ENCODE measurements at places on chromosomes 1 and 21.

DNA sequence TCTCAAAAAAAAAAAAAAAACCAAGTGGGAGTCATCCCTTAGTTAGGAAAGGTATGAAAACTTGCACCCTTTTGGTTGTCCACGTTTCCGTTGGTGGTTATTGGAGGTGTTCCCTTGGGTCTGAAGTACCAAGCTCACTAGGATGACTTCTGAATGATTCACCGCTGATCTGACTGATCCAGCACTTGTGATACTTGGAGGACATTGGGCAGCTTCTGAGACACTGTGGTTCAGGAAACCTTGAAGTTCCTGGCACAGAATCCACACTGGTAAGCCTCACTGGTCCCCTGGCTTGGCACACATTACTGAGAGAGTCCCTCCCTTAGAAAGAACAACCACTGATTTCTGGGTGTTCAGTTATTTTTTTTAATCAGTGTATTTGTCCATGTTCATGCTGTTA, 91.9 kb downstream of the RYR2 start:
- no peak for DNase-seq

DNA sequence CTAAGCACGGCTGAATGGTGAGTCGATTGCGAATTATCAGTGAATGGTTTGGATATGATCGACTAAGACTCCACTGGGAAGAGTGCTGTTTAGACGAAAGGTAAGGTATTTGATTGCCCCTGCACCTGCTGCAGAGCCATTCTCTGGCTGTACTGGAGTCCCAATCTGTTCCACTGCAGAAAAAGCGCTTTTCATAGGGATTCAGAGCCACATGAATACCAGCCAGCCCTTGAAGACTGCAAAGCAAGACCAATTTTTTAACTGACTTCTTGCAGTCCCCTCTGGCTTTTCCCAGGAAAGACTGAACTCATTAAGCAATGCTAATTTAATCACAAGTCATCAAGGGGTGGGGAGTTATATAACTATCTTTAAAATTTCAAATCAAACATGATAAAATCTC, 1.3 kb downstream of the GREM2 start:
- no peak for DNase-seq

GRCh38 chr1:62437273-62437940, 558 bp downstream of the USP1 start:
- DNase-seq = no peak

GRCh38 chr21:43881283-43881682, 16.3 kb downstream of the AGPAT3 start:
- no peak for DNase-seq

DNA sequence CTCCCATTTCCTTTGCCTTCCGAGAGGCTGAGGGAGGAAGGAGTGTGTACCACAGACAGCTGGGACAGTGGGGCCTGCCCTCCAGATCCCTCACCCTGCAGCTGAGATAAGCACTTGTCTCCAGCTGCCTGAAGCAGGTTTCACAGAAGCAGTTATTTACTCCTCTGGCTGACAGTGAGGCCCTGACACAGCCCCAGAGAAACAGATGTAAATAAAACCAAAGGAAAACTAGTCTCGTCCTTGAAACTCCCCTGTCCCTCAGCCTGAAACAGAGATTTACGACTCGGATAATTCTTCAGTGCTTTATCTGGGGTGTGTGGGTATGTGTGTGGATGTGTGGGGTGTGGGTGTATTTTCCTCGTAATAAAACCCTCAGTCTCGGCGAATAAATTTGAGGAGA, 181.1 kb downstream of the IGSF21 start:
- DNase-seq = no peak

DNA sequence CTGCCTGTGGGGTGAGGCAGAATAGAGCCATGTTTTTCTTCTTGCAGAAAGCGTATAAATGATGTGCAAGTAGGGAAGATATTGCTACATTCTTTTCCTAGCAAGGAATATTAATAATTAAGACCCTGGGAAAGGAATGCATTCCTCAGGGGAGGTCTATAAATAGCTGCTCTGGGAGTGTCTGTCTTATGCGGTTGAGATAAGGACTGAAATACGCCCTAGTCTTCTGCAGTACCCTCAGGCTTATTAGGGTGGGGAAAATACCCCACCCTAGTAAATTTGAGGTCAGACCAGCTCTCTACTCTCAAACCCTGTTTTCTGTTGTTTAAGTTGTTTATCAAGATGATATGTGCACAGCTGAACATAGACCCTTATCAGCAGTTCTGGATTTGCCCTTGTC, 155.9 kb upstream of the HMCN1 start:
- no peak for DNase-seq

- no peak for DNase-seq
These were observed 71.6 kb upstream of the SGIP1 start for GRCh38 chr1:66462313-66462712.

DNA sequence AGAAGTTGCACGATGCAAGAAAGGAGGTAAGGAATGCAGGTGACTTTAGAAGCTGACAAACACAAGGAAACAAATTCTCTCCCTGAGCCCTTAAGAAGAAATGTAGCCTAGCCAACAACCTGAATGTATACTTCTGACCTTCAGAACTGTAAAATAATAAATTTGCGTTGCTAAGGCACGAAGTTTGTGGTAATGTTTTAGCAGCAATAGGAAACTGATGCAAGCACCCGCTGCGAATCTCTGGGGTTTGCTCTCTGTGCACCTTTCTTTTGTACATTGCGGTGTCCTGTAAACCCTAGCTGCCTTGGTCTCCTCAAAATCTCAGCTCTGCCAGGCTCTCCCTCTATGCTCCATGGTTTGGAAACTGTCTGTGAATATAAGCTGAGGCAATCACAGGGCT, 15.1 kb downstream of the CD53 start:
- DNase-seq = no peak

GRCh38 chr1:204894031-204894430, 23.4 kb downstream of the NFASC start:
- DNase-seq = no peak

DNA sequence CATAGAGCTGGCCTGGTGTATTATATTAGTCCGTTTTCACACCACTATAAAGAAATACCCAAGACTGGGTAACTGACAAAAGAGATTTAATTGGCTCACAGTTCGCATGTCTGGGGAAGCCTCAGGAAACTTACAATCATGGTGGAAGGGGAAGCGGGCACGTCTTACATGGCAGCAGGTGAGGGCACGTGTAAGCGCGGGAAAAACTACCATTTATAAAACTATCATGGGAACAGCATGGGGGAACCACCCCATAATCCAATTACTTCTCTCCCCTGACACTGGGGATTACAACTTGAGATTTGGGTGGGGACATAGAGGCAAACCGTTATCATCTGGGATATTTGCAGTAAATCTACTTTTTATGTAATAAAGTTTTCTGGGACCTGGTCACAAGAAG, 6.8 kb downstream of the IER5 start:
- no peak for DNase-seq

GRCh38 chr1:101929343-101929742, 67.4 kb downstream of the OLFM3 start:
- DNase-seq = no peak

GRCh38 chr1:64220241-64220640, 16.8 kb downstream of the UBE2U start:
- no peak for DNase-seq

- no peak for DNase-seq
These were observed 582.0 kb upstream of the TMPRSS15 start for GRCh38 chr21:18985584-18985983.

DNA sequence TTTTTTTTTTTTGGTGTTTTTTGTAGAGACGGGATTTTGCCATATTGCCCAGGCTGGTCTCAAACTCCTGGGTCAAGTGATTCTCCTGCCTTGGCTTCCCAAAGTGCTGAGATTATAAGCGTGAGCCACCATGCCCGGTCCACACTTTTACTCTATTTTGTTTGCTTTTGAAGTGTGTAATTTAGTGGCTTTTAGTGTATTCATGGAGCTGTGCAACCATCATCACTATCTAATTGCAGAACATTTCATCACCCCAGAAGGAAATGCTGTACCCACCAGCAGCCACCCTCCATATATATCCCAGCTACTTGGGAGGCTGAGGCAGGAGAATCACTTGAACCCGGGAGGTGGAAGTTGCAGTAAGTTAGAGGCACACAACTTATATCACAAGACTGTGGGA, 136.9 kb upstream of the ERRFI1 start:
- DNase-seq = no peak

- no peak for DNase-seq
These were observed 22.7 kb downstream of the PLEKHA6 start for GRCh38 chr1:204337036-204337429.

- no peak for DNase-seq
These were observed 25.1 kb upstream of the LSS start for GRCh38 chr21:46253610-46254124.

DNA sequence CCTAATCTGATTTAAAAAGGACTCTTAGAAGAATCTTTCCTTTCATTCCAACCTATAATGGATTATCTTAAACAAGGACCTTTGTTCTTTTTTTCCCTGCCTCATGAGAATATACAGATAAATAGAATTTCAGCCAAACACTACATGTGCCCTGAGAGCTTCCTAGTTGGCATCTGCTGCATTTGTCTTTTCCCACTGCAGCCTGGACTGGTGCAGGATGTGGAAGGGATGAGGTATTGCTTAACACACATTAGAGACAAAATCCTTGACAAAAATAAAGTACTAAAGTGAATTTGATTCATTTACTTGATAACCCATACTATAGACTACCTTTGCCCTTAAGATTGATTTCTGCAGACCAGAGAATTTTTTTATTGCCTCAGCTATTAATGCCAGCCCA, 59.5 kb downstream of the PALMD start:
- DNase-seq = no peak

GRCh38 chr1:96313216-96313615, 408.4 kb upstream of the PTBP2 start:
- no peak for DNase-seq

DNA sequence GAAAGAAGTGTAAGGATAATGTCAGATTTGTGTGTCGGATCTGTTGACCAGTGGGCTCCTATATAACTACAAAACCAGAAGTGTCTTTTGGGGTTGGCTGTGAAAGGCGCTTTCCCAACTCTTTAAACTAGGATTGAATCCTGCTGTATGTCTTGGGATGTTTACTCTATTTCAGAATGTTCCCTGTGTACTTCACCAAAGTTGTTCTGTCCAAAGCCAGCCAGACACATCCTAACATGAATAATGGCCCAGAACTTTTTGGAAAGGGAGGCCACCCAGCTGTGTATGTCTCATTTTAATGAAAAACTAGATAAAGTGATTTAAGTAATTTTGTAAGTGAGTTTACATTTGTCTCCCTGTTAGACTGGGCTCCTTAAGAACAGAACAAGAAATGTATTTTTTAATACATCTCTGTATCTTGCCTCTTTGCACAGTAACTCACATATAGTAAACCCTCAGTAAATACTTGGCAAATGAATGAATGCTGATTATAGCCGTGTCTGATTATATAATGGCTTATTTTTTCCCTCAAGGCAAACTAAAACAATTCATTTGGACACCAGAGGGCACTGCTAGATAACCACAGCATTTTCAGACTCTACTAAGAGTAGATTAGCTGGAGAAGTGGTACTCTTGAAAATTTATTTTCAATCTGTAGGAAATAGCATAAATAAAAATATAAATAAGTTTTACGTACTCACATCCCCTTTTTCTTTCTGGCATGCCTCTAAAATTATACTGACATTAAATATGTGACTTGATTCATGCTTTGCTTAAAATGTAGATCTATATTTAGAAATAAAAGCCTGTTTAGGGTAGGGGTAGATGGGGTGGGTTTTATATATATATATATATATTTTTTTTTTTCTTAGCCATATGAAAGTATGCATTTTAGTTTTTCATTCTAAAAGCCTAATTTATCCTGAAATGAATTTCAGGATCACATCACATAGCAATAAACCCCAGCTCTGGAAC, 23.8 kb downstream of the TSEN15 start:
- DNase-seq = no peak

DNA sequence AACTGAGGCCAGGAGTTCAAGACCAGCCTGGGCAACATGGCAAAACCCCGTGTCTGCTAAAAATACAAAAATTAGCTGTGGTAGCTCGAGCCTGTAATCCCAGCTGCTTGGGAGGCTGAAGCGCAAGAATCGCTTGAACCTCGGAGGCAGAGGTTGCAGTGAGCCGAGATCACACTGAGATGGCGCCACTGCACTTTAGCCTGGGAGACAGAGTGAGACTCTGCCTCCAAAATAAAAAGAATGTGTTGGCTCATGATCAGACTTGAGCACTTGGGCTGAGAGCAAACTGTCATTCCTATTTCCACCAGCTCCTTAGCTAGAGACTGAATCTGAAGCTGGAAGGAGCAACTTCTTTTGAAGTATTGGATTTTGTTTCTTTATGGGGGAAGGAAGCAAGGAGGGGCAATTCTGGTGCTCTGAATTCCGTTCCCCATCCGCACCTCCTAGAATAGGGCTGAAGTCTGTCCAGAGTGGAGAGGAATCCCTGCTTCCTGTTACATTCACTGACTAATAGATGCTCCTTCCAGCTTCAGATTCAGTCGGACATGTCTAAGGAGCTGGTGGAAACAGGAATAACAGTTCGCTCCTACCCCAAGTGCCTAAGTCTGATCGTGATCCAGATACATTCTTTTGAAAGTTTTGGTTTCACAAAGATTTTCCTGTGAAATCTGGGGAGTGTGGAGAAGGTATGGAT, 3.8 kb downstream of the ZNF672 start:
- DNase-seq = no peak

DNA sequence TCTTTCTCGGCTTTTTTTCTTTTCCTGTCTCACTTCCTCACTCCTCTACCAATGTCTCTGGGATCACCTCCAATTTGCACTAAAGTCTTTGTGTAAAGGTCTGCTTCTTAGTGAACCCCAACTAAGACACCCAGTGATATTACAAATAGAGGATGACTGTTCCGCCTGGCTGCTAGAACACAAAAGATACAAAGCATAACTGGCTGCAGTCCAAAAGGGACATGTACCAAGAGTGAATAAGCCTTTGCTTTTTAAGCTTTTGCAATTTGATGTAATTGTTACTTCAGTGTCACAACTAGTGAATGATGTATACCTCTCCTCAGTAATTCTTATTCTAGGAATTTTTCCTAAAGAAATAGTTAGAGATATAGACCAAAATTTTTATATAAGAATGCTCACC, 82.8 kb upstream of the BEND5 start:
- no peak for DNase-seq

- no peak for DNase-seq
These were observed 30.0 kb downstream of the KNCN start for GRCh38 chr1:46521414-46521813.

DNA sequence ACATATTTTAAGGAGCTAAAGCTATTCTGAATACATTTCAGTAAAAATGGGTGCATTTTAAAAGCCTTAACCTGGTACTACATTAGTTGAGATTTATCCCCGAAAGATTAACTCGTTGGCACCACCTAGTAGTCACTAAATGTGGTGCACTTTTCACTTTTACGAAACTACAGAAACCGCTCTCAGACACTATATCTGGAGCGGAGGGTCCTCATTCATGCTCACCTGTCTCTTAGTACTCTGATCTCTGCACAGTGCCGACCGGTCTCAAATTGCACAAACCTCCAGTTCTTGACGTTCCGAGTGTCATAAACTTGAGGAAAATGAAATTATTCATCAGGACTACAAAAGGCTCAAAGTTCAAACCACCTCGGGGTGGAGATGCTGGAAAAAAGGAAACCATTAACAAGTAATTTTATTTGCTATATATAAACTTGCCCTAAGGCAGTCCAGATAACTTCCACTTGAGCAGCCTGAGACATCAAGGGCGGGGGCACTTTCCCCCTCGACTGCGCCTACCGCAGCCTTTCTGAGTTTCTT, 722 bp downstream of the LZIC start:
- DNase-seq = no peak

- DNase-seq = no peak
These were observed 21.3 kb upstream of the UMODL1 start for GRCh38 chr21:42049578-42050430.

GRCh38 chr1:246642719-246643118, 76.5 kb downstream of the CNST start:
- DNase-seq = no peak
